ENCODE measurements at places on chromosomes 6 and 20.

DNA sequence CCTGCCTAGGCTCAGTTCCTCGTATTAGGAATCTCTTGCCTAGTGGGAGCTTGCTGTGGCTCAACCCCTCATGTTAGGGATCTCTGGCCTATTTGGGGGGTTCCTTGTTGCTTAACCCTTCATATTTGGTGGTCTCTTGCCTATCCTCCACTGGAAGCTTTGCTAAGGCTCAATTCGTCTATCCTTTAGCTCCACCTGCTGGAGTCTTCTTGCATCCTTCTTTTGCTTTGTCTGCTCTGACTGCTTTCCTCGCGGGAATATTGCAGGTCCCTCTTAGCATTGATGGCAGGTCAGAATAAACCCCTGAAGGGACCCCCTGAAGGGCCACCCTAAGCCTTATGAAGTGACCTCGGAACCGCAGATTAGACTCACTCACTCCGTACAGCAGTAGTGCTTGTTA lies 203.0 kb upstream of the TBX18 start:
- peak; percentile 42 for DNase-seq

DNA sequence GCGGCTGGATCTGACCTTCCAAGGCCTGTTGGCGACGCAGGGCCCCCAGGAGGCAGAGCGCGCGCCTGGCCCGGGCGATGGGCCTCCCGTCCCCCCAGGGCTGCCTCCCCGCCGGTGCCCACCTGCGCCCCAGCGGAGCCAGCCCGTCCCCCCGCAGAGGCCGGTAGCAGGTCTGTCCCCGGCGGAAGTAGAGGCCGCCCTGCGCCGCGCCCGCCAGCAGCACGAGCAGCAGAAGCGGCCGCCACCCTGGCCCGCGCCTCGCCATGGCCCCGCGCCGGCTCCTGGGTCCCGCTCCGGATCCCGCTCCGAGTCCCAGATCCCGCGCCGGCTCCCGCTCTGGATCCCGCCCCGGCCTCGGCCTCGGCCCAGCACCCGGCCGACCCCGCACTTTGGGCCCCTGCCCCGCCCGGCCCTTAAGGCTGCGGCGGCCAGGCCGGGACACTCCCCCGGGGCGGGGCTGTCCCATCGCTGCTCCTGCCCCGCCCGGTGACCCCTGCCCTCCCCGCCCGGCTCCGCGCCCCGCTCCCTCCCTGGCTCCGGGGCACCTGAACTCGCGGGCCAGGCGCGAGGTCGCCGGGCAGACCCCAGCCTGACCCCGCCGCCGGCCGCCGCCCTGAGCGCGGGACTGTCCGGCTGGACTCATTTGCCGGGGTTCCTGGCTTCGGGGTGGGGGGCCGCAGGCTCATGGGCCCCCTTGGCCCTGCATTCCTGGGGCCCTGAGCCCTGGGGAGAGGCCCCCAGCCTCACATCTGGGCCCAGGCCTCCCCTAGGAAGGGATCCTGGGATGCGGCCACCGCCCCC lies at the start of gene CTSZ:
Gene CTSZ, minus strand, starts transcription at position 391 of the 801 bp plus-strand sequence. Its CDS starts 126 bp downstream, at position 265.
- DNase-seq = no peak

GRCh38 chr6:82363428-82364086 lies at the start of gene TPBG:
TPBG (plus strand) TSS chr6:82363817; CDS start chr6:82364962, 1,145 bp downstream.
- peak; percentile 59 for DNase-seq

DNA sequence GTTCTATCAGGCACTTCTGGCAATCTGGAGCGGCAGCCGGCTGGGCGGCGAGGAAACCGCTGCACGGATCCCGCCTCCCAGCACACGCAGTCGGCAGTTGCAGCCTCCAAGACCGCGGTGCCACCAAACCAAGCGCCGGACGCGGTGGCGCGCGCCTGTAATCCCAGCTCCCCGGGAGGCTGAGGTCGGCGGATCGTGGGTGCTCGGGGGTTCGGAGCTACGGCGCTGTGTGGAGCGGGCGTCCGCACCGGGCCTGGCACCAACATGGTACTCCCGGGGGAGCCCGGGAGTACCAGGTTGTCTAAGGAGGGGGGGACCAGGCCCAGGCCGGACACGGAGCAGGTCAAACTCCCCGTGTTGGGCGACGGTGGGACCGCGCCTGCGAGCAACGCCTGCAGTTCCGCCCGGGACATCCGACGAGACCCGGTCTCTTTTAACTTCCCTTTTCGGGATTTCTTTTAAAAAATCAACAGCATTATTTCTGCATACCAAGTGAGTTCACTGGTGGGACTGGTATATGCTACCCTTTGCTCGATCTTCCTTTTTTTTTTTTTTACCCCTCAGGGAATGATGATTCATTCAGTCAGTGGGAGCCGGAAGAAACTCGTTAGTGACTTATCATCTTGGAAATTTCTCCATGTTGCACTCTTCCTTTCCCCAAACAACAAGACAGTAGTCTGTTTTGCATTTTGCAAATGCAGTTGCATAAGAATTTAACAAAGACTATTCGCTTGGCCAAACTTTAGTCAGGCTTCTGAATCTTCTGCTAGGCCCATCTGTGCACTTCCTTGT lies 27.6 kb downstream of the ZNF311 start:
- no peak for DNase-seq

DNA sequence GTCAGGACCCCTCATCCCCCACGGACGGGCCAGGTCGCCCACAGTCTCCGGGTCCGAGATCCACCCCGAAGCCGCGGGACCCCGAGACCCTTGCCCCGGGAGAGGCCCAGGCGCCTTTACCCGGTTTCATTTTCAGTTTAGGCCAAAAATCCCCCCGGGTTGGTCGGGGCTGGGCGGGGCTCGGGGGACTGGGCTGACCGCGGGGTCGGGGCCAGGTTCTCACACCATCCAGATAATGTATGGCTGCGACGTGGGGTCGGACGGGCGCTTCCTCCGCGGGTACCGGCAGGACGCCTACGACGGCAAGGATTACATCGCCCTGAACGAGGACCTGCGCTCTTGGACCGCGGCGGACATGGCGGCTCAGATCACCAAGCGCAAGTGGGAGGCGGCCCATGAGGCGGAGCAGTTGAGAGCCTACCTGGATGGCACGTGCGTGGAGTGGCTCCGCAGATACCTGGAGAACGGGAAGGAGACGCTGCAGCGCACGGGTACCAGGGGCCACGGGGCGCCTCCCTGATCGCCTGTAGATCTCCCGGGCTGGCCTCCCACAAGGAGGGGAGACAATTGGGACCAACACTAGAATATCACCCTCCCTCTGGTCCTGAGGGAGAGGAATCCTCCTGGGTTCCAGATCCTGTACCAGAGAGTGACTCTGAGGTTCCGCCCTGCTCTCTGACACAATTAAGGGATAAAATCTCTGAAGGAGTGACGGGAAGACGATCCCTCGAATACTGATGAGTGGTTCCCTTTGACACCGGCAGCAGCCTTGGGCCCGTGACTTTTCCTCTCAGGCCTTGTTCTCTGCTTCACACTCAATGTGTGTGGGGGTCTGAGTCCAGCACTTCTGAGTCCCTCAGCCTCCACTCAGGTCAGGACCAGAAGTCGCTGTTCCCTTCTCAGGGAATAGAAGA lies 978 bp downstream of the HLA-A start:
- DNase-seq = no peak

DNA sequence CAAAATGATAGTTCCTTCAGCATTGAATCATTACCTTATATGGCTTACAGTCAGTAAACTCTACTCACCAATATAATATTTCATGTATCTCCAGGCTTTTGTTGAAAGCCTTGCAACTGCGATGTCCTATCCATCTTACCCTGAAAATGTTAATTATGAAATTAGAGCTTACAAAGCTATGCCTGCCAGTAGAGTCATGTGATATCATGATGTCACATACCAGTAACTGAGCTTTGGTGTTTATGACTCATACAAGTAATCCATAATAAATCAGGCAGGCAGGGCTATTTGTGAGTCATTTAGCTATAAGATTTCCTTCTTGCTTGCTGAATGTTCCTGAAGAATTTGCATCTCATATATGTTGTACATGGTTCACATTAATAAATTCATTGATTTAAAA lies 44.9 kb upstream of the FAM83B start:
- no peak for DNase-seq
